ENCODE measurements at places on chromosomes 13 and 19.

GRCh38 chr13:99355267-99356011 lies 48.2 kb upstream of the GPR183 start:
- no peak for DNase-seq

- no peak for DNase-seq
These were observed 704.7 kb downstream of the DIAPH3 start for GRCh38 chr13:59458908-59459579.

DNA sequence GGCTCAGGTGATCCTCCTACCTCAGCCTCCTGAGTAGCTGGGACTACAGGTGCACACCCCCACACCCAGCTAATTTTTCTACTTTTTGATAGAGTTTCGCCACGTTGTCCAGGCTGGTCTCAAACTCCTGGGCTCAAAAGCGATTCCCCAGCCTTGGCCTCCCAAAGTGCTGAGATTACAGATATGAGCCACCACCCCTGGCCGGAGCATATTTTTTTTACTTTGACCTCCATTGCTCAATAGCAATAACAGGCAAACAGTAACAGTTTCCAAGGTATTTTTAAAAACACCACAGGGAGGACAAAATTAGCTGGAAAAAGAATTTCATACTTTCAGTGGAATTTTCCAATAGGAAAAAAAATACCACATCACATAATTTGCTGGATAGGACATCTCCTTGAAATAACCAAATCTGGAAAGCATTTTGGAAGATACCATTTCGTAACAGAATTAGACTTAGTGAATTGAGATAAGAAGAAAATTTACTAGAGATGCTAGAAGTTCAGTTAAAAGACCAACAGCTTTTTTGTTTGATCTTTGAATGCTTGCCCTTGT lies 5.2 kb downstream of the DUXA start:
- no peak for DNase-seq

- no peak for DNase-seq
These were observed 32.0 kb downstream of the ZFR2 start for GRCh38 chr19:3836887-3837286.

DNA sequence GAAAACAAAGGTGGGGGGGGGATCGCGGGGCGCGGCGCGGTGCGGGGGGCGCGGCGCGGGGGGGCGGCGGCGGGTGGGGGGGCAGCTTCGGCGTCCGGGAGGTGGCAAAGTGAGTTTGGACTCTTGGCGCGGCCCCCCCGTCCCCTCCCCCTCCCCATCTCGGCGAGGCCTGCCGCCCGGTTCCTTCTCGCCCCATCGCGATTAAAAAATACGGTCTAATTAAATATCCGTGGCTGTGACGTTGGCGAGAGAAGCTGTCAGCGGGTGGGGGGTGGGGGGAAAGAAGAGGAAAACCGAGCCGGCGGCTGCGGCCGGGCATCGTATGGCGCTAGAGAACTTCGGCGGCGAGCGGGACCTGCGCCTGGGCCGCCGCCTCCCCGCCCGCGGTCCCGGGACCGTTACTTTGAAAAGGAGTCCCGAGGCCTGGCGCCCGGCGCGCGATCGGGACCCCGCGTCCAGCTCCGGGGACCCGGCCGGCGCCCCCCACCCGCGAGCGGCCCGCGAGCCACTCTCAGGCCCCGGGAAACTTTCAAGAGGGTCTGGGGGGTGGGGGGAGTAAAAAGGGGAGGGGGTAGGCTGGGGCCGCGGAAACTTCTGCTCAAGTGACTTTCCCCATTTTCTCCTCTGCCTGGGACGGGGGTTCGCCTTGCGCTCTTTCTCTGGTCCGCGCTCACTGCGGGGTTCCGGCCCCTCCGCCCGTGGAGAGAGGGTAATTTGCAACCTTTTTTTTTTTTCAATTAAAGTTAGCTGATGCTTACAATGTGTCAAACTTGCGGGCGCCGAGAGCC lies 146.3 kb upstream of the ZNF536 start:
- DNase-seq, result peak; percentile 80

Measured in H7 (cell line).